Glutamatergic neuron (in vitro differentiated cells): ENCODE measurements at places on chromosomes 11 and 22. TPM values are rescaled to one million over a fixed set of nuclear protein-coding genes. Genes with fewer than 3 reads are reported as not detected.

- H3K4me1 ChIP-seq: peaks cover 26% of the 10 kb centered on the region
- no peak overlapping the region for H3K4me3 ChIP-seq
- DNase-seq: no peak
- peaks cover 7% of the 10 kb centered on the region for H3K27me3 ChIP-seq
- H3K27ac ChIP-seq: no peak overlapping the region
Observed at GRCh38 chr22:24442352-24442744, 14.9 kb downstream of the ADORA2A start.

DNA sequence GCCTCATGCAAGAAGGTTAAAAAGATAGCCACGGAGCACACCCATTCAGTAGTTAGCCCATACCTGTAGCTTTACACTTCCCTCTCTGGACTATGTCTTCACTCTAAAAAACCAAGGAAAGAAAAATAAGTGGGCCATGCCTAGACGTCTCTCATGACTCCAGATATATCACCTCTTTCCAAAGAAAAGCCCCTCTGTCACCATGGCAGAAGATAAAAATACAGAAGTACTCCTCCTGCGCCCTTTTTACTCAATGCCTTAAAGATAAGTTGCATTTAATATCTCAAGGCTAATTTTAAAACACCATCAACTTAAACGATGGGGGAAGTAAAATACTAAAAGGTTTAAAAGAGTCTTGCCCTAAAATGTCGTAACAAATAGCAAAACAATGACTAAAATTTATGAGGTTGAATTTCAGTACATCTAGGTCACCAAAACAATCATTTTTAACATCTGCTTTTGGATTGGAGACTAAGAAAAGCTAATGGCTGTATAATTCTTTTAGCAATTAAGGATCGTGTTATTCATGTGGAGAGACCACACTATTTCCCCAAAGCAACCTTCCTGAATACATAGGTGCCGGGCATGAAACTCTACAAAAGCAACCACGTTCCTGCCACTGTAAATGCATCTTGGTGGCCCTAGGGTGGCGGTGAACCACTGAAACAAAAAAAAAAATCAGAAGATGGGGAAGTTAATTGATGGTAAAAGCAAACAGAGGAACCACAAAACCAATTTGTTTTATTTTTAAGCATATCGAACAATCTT is 46.0 kb downstream of the CELF1 start:
- H3K27me3 ChIP-seq: peaks cover 2% of the 10 kb centered on the region
- no peak for DNase-seq
- H3K36me3 ChIP-seq: no peaks in the 10 kb centered on the region
- H3K4me1 ChIP-seq: peaks cover 40% of the 10 kb centered on the region

DNA sequence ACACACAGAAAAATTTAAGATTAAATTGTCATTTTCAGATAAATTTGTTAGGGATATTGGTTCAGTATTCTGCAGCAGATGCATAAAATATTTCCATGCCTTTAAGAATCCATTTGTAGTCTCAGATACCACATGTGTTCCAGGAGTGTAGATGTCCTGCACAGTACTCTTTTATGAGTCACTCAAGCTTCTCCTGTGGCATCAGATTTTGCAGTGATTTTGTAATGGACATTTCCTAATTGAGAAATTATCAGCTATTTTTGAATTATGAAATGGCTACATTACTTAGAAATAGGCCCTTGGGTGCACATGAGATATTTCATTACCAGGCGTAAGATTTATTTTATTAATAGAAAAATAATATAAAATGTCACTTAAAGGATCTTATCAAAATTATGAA is 18.9 kb downstream of the MMP3 start:
- no peaks in the 10 kb centered on the region for H3K36me3 ChIP-seq
- no peak overlapping the region for H3K27ac ChIP-seq
- H3K4me1 ChIP-seq: no peaks in the 10 kb centered on the region
- H3K4me3 ChIP-seq: no peak overlapping the region

DNA sequence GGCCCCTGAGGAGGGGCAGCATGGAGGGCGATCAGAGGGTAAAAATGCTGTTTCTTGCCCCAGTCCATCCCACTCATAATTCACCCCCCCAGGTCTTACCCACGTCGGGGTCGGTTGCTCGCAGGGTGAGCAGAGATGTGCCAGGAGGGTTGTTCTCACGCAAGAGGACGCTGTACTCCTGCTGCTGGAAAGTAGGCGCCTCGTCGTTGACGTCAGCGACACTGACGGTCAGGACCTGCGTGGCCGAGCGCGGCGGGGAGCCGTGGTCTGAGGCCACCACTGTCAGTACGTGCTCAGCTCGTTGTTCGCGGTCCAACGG is 10.3 kb upstream of the TPP1 start:
- peaks cover 20% of the 10 kb centered on the region for H3K27me3 ChIP-seq
- H3K4me3 ChIP-seq: no peak overlapping the region

DNA sequence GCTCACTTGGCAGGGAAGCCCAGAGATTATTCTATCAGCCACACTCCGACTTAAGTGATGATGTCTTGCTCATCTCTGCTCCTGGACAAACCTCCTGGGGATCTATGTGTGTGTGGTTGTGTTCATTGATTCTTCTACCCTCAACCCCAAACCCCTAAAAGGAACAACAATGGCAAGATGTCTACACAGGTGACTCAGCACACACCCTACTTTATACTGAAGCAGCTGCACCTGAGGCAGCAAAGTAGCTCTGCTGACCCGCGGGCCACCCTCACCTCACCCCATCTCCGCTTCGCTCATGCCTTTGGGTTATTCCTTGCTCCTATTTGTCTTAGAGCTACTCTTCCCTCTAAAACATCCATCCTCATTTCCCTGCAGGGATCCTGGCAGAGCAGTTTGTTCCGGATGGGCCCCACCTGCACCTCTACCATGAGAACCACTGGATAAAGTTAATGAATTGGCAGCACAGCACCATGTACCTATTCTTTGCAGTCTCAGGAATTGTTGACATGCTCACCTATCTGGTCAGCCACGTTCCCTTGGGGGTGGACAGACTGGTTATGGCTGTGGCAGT is 38.7 kb downstream of the TMEM45B start:
- peaks cover 7% of the 10 kb centered on the region for H3K27me3 ChIP-seq
- H3K27ac ChIP-seq: no peak overlapping the region
- no peaks in the 10 kb centered on the region for H3K4me1 ChIP-seq
- no peak overlapping the region for H3K4me3 ChIP-seq
- H3K36me3 ChIP-seq: no peaks in the 10 kb centered on the region

DNA sequence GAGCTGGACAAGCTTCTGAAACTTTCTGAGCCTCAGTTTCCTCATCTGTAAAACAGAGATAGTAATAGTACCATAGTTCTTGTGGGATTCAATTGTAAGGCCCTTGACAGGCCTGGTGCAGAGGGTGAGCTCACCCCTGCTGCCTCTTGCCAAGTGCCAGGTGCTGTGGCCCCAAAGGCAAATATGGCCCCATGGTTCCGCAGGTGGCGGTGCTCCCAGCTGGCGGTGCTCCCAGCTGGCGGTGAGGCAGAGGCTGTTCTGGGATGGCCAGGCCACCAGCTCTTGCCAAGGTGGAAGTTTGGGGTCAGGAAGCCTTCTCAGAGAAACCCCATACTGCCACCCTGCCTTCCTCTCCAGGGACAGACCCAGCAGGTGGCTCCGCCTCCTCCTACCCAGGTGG is 8.8 kb downstream of the NPTXR start:
- no peaks in the 10 kb centered on the region for H3K36me3 ChIP-seq
- peaks cover 4% of the 10 kb centered on the region for H3K27me3 ChIP-seq
- no peak for DNase-seq
- H3K4me3 ChIP-seq: no peak overlapping the region
- H3K27ac ChIP-seq: no peak overlapping the region

DNA sequence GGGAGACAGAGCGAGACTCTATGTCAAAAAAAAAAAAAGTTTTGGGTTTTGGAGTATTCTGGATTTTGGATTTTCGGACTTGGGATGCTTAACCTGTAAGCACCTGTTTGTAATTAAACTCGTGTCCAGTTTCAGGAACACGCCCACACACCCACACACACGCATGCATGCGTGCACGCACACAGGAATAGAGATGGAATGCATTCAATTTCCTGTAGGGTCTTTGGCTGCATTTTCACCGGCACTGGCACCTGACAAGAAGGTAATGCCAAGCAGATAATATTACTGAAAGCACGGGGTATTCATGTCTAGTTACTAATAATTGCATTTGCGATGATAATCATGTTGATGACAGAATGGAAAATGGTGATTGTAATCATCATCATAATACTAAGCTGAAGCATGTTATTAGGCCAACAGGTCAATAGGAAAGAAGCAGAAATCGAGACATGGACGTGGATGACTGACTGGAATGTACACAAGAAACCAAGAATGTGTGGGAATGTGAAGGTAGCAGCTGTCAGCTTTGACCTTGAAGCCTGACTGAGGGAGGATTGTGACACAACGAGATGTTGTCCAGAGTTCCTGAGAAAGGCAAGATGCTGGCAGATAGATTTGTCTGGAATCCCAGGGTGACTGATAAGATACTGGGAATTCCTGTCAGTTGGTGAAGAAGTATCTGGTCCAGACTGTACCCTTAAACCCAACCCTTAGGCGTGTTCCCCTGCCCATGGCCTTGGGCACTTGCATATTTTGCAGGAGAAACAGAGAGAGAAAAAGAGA is 108.6 kb downstream of the SYN3 start:
- peaks cover 14% of the 10 kb centered on the region for H3K4me1 ChIP-seq
- H3K27me3 ChIP-seq: peaks cover 9% of the 10 kb centered on the region
- H3K4me3 ChIP-seq: no peak overlapping the region
- H3K27ac ChIP-seq: peak overlapping the region; percentile 35
- DNase-seq: no peak

DNA sequence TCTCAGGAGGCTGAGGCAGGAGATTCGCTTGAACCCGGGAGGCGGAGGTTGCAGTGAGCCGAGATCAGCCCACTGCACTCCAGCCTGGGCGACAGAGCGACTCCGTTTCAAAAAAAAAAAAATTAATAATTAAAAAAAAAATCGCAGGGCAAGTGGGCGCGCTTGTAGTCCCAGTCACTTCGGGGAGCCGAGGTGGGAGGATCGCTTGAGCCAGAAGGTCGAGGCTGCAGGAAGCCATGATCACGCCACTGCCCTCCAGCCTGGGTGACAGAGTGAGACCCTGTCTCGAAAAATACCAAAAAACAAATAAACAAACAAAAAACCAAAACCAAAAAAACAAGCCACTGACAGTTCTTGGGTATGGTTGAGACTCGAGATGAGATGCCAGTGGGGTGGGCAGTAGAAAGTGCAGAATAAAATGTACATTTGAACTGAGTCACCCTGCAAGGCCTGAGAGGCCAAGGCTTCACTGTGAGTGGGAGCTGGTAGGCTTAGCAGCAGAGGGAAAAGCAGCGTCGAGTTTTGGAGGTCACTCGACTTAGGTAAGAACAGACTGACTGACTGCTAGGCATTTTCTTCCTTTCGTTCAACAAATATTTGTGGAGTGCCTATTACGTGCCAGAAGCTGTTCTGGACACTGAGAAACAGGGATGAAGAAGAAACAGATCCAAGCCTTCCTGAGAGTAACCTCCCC is 635 bp upstream of the LDHA start:
- DNase-seq: no peak
- peaks cover 3% of the 10 kb centered on the region for H3K4me1 ChIP-seq
- peaks cover 9% of the 10 kb centered on the region for H3K27me3 ChIP-seq
- H3K4me3 ChIP-seq: peak overlapping the region; percentile 93
- H3K27ac ChIP-seq: no peak overlapping the region

DNA sequence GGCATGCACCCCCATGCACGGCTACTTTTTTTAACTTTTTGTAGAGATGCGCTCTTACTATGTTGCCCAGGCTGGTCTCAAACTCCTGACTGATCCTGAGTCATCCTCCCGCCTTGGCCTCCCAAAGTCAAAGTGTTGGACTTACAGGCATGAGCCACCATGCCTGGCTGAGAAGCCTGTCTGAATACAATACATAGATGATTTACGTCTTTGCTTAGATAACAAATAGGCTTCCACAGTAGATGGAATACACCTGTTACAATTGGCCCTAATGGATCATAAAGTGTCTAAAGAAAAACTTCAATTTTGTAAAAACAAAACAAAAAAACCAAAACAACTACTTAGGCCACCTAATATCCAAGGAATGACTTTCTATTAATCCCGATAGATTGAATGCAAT is 13.0 kb upstream of the CLTCL1 start:
- no peak overlapping the region for H3K27ac ChIP-seq
- no peak overlapping the region for H3K4me3 ChIP-seq
- DNase-seq: no peak
- no peaks in the 10 kb centered on the region for H3K4me1 ChIP-seq

DNA sequence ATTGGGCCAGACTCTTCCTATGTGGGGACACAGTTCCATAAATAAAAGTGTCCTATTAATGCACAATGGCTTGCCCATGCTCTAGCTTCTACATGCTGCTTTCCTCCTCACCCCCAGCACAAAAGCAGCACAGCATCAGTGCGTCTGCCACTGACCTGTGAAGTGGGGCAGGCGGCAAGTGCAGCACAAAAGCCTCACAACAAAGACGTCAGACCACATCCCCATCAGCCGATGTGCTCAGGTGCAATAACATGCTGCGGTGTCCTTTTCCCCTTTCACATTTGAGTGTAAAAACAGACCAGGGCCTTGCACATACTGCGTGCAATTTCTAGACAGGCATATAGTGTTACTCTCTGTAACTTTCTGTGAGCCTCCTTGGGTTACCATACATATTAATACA is 12.8 kb downstream of the DKK3 start:
- peaks cover 8% of the 10 kb centered on the region for H3K27me3 ChIP-seq
- H3K27ac ChIP-seq: peak overlapping the region; percentile 98
- no peak overlapping the region for H3K4me3 ChIP-seq
- peaks cover 8% of the 10 kb centered on the region for H3K36me3 ChIP-seq
- no peak for DNase-seq
- H3K4me1 ChIP-seq: peaks cover 56% of the 10 kb centered on the region

- no peak overlapping the region for H3K4me3 ChIP-seq
- H3K36me3 ChIP-seq: no peaks in the 10 kb centered on the region
- H3K27me3 ChIP-seq: peaks cover 3% of the 10 kb centered on the region
- peaks cover 8% of the 10 kb centered on the region for H3K4me1 ChIP-seq
- no peak for DNase-seq
Observed at GRCh38 chr11:130531061-130531460, 82.6 kb downstream of the ADAMTS15 start.

GRCh38 chr22:43289531-43289963 is 53.6 kb downstream of the SCUBE1 start:
- H3K36me3 ChIP-seq: no peaks in the 10 kb centered on the region
- H3K4me1 ChIP-seq: peaks cover 17% of the 10 kb centered on the region
- DNase-seq: no peak
- H3K4me3 ChIP-seq: no peak overlapping the region

Gene NTM
- 1.2 TPM for total RNA-seq

Gene TMEM191C
- 11.5 TPM for total RNA-seq

Gene SLC17A6
- 170 TPM for total RNA-seq

Gene TRMT2A
- total RNA-seq: 62.1 TPM

Gene NUP50
- total RNA-seq: 79.0 TPM

Gene ADM
- 0.22 TPM for total RNA-seq

Gene GPR83
- total RNA-seq: 2.9 TPM

Gene FGF19
- 5.1 TPM for total RNA-seq

Gene VPS26B
- 63.6 TPM for total RNA-seq

Gene MPPED2
- 11.0 TPM for total RNA-seq
